ENCODE measurements at places on chromosomes 2 and 18. TPM values are rescaled to one million over a fixed set of nuclear protein-coding genes. Genes with fewer than 3 reads are reported as not detected.

The SIX2 gene
- 7.2 TPM for polyA plus RNA-seq

The NOL4 gene
- polyA plus RNA-seq, result not detected

The FEV gene
- 0.58 TPM for polyA plus RNA-seq

The BOLL gene
- polyA plus RNA-seq, result 3.0 TPM

The GALNT5 gene
- 1.7 TPM for polyA plus RNA-seq

The SCN2A gene
- not detected for polyA plus RNA-seq

The SEPTIN10 gene
- polyA plus RNA-seq, result 74.4 TPM

DNA sequence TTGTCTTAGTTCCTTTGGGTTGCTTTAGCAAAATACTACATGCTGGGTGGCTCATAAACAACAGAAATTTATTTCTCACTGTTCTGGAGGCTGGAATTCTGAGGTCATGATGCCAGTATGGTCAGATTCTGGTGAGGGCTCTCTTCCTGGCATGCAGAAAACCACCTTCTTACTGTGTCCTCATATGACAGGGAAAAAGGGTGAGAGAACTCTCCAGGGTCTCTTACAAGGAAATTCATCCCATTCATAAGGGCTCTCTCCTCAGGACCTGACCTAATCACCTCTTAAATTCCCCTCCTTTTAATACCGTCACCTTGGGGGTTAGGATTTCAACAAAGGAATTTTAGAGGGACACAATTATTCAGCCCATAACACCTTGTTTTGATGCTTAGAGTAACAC is 243.1 kb upstream of the TNP1 start:
- no peak for DNase-seq

DNA sequence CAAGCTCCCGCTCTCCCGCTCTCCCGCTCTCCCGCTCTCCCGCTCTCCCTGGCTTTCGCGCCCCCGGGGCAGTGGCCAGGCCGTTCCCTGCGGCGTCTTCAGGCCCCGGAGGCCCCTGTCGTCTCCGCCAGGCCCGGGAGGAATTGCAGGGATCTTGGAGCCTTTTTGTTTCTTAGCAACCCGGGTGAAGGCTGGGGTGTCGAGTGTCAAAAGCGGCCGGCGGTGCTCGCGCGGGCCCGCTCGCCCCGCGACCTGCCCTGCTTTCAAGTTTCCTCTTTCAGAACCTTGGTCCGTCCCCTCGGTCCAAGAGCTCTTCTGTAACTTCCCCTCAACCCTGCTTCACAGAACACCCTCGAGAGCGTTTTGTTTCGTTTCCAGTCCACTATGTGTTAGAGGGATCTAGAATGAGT is 1.4 kb downstream of the RNF138 start:
- DNase-seq, result peak; percentile 62

- no peak for DNase-seq
These were observed 560.6 kb downstream of the SLC4A3 start for GRCh38 chr2:220188031-220188430.

GRCh38 chr2:197575987-197576386 is 60.1 kb downstream of the MOB4 start:
- no peak for DNase-seq

DNA sequence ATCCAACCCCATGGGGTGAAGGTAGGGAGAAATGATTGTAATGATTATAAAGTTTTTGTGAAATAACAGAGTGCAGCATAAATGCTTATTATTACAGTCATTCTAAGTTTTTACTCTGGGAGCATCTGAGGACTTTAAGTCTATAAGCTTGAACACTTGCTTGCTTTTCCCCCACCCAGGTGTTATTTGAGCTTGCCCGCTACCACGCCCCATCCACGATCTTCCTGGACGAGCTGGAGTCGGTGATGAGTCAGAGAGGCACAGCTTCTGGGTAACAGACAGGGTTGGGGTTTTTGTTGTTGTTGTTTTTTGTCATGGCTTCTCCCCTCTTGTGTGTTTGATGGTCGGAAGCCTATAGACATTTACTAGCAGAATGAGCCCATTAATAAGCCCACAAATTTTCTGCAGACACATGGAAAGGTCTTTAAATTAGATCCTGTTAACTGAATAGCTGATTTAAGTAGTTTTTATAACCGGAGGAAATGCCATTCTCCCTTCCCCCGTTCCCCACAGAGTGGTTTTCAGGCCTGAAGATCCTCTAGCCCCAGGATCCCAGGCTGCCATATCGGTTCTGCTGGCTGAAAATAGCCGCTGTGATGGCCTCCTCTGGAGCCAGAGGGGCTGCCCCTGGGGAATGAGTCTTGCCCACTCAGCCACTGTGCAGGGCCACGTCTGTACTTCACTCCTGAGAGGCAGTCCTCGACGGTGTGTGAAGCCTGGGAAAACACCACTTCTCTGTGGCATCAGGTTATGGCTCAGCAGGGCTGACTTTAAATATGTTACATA is 39.9 kb upstream of the ELOA2 start:
- no peak for DNase-seq

DNA sequence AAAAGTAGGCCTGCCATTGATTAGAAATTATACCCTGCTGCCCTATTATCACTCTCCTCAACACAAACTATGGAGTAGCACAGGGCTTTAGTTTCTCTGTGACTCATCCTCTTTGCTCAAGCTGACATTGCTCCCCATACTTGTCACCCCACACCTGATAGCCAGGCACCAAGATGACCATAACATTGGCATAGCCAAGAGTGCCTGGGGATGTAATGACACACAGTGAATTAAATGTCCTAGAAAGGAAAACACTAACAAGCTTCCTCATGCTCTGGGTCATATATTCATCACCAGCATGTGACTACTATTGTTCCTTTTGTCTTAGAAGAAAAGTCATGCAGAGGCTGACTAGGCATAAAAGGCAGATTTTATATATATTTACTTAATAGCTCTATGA is 137.8 kb upstream of the RND3 start:
- DNase-seq, result no peak

- DNase-seq, result no peak
These were observed 62.6 kb upstream of the TGFA start for GRCh38 chr2:70616168-70616694.

All from hindlimb muscle (tissue), 1 donor.